Non-pigmented ciliary epithelial cell (primary cell): ENCODE measurements at places on chromosomes 4 and X.

GRCh38 chrX:111447298-111447697 lies 35.3 kb upstream of the DCX start:
- no peak for DNase-seq

DNA sequence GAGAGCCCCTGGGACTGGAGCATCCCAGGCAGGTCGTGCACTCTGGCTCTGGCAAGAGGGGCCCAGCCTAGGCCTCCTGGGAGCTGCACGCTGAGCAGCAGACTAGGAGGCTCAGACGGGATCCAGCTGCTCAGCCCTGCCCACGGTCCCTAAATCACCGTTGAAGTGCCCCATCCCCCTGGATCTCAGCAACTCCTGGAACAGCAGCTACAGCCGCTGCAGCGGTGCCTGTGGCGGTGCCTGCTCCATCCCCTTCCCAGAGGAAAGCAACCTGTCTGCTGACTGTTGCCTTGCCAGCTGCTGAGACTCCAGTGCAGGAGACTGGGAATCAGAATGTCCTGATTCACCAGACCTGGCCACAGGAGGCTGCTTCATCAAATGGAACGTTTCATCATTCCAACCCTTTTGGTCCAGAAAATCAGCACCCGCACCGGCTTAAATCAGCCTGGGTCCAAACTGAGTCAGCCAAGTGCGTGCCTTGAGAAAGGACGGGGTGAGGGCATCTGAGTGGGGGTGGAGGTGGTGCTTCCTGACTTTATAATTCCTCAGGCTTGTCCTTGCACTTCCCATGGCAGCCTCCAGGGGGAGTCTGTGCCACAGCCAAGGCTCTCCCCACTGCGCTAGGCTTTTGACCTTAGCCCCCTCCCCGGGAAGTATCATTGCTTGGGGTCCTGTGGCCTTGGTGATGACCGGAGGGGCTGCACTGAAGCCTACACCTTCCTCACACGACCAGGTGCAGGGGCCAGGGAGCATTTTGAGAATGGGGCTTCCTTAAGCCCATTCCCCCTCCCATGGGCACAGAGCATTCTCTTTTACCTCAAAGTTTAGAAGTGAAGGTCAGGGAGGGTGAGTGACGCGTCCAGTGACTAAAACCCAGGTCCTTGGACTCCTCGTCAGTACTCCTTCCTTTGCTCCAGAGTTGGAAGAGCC lies 6.5 kb downstream of the ZNF185 start:
- no peak for DNase-seq

DNA sequence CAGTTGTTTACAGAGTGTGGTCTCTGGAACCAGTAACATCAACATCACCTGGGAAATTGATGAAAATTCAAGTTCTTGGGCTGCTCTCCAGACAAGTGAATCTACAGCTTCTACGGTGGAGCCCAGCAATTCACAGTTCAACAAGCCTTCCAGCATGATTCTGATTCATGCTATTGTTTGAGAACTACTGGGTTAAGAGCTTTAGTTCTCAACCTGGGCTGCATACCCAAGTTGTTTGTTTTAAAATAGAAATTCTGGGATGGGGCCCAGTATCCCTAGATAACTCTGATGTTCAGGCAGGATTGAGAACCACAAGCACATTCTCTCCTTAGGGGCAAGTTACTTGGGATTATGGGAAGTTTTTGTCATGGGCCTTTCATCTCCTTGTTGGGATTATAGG lies 37.9 kb upstream of the PGK1 start:
- no peak for DNase-seq

DNA sequence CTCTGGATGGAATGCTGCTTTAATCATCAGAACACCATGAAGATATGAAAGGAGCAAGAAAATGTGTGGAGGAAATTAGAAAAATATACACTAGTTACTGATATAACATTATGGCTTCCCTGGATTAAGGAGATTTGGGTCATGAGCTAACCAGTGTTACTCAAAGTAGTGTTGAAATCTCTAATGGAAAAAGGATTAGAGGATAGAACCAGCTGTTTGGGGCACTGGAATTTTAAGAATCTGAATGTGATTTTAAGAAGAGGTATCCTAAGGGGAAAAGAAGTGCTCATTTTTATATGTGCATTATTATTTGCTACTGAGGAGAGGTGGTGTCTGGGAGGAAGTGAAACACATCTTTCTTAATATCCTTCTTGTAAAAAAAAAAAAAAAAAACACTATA lies 164.1 kb upstream of the PPARGC1A start:
- no peak for DNase-seq

- peak; percentile 18 for DNase-seq
Observed at GRCh38 chr4:60805500-60806313, 394.4 kb upstream of the ADGRL3 start.

DNA sequence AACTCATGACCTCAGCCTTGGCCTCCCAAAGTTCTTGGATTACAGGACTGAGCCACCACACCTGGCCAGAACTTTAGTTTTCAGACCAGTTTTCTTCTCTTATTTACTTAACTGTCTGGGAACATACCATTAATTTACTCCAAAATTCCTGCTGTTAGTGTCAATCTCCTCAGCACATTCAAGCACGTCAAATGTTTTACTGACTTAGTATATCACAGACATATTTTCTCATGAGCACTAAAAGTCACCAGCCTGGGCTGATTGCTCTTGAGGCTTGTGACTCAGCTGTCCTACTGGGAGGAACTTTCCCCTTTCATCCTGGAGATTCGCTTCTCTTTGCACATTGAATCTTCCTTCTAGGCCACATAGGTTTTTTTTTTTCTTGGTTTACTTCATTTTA lies 109.6 kb downstream of the PCDH18 start:
- no peak for DNase-seq

GRCh38 chr4:159071969-159072765 lies 30.7 kb upstream of the RAPGEF2 start:
- DNase-seq = no peak

DNA sequence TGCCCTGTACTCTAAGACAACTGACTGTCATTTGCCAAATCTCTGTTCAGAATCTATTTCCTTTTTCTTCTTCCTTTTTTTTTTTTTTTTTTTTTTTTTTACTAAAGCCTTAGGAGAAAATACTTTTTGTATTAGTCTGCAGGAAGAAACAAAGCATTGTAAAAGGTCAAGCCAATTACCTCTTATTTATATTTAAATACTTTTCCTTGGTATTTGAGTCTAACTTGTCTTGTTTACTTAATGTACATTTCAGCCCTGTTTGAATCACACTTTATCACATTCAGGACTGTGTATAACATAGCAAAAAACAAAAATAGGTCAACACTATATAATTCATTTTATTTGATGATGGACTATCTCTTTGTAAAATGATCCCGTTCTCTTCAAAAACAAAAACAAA lies 262.2 kb downstream of the RPA4 start:
- DNase-seq = no peak

DNA sequence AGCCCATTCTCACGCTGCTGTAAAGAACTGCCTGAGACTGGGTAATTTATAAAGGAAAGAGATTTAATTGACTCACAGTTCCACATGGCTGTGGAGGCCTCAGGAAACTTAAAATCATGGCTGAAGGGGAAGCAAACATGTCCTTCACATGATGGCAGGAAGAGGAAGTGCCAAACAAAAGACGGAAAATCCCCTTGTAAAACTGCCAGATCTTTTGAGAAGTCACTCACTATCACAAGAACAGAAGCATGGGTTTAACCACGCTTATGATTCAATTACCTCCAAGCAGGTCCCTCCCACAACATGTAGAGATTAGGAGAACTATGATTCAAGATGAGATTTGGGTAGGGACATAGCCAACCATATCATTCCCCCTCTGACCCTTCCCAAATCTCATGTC lies 335.5 kb downstream of the IL15 start:
- DNase-seq = no peak

DNA sequence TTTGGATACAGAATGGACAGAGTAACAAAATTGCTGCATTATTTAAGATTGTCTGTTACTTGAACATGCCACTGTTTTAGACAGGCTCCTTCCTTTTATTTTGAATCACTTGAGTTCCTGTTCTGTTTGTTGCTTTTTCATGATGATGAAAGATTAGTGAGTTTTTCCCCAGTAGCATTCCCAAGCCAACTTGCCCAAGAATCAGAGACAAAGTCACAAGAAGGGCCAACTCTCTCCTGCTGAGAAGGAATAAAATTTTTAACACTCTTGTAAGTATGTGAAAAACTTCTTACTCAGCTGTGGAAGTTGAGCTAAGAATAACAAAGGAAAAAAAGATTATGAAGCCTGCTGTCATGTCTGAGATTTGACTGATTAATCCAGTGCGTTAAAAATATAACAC lies 104.2 kb downstream of the KLHL8 start:
- DNase-seq = no peak

DNA sequence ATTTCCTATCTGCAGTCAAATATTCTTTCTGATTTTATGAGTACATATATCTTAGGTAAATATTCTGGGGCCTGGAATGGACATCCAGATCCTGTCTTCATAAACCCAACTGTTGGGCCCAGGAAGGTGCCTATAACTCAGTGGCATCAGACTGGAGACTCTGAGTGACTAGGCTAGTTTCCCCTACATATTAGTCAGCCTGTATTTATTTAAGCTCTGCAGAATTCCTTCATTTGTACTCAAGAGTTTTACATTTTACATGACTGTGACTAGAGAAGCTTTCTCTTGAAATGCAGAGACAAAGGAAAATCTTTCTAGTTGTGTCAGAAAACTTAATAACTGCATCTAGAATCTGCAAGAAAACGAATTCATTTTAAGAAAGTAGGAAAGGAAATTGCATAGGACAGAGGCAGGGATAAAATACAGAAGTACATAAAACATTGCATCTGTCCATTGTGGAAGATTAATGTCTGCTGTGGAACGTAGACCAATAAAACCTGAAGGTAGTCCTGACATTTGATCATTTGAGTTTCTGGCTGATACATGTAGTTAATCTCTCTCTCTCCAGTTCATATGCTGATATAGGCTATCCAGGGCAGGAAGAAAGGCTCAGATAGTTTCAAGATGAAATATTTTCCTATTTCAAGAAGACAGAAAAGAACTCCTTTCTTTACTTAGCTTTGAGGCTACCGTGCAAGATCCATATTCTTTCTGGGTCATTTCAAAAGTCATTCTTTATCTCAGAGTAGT lies 78.2 kb downstream of the OPHN1 start:
- DNase-seq = no peak

DNA sequence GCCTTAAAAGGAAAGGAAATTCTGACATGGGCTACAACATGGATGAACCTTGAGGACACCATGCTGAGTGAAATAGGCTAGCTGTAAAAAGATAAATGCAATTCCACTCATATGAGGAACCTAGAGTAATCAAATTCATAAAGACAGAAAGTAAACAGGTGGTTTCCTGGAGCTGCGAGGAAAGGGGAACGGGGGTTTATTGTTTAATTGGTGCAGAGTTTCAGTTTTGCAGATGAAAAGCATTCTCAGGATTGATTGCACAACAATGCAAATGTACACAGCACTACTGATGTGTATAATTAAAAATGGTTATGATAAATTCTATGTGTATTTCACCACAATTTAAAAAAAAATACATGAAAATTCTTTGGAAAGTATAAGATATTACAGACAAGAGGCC lies 24.0 kb downstream of the PLRG1 start:
- no peak for DNase-seq

DNA sequence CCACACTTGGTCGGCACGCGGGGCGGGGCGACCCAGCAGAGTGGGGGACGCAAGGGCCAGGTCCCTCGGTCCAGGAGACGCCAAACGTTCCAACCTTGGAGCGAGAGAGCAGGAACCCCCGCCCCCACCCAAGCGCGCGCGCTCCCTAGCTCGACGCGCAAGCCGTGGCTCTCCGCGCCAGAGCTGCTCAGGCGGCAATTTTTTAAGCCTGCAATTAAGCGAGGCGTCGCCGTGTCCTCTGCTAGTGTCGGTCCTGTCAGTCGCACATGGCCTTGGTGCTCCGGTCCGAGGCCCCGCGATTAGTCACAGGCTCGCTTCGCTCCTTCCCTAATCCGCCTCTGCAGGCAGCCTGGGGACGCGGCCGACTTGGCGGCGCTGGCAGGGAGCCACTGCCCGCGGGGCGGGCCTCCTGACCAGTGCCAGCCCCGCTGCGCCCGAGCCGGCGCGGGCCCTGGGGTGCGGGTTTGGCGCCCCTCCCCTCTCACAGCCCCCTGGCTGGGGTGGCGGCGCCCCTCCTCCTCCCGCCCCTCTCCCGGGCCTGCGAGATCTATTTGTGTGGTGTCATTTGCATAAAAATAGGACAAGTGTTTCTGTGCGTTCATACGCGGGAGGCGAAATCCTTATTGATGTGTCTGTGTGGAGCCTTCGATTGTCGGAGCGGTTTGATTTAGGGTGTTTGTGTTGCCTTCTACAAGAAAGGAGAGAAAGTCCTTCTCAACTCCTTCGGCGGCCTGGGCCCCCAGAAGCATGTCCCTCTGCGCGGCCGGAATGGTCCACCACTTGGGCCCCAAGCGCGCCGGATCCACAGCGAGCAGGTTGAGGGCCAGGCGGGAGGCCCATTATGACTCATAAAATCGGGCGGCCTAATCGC lies 9.8 kb upstream of the BCOR start:
- DNase-seq = no peak
